Left renal cortex interstitium (tissue), 4 donors: ENCODE measurements at places on chromosomes 3 and 15. TPM values are rescaled to one million over a fixed set of nuclear protein-coding genes. Genes with fewer than 3 reads are reported as not detected.

The NMNAT3 gene
- polyA plus RNA-seq = 8.2 TPM

GRCh38 chr3:3189102-3189727, 9.7 kb upstream of the CRBN start:
- no peak for DNase-seq

DNA sequence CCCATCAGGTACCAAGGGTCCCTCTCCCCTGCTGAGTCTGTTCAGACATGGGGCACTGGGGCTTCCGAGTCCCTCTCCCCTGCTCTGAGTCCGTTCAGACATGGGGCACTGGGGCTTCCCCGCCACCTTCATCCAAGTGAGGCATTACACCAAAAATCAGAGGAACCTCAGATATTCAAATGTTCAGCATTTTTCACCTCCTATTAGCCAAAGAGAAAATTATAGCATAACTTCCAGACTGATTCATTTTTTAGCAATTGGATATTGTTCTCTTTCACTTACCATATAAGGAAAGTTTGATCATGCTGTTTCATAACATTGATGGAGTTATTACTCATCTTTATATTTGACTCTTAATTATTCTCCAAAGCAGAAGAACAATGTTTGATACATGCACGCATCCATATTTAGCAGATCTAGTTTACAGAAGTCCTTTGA, 213.9 kb downstream of the MTHFS start:
- DNase-seq = no peak

DNA sequence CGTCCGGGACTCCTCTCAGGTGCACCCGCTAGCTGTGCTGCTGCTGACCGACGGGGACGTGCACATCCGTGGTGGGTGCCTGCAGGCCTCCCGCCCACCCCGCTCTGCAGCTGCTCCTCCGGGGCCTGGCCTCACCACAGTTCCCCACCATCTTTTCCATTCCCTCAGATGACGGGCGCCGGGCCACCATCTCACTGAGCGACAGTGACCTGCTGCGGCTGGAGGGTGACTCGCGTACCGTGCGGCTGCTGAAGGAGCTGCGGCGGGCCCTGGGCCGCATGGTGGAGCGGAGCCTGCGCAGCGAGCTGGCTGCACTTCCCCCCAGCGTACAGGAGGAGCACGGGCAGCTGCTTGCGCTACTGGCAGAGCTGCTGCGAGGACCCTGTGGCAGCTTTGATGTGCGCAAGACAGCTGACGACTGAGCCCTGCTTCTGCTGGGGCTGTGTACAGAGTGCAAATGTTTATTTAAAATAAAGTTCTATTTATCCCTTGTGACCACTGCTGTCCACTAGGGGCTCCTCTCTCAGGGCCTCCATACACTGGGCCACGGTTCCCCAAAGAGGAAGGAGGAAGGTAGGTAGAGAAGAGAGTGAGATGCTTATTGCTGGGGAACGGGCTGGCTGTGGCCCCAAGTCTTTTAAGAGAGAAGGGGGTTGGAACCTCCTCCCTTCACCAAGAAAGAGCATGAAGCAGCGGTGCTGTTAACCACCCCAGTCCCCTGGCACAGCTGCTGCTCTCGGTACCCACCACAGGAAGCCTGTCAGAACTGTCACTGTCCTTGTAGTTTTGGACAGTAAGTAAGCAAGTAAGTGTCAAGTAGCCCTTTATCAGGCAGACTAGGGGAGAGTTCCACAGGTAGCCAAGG, 47.0 kb downstream of the DHX30 start:
- DNase-seq = no peak

DNA sequence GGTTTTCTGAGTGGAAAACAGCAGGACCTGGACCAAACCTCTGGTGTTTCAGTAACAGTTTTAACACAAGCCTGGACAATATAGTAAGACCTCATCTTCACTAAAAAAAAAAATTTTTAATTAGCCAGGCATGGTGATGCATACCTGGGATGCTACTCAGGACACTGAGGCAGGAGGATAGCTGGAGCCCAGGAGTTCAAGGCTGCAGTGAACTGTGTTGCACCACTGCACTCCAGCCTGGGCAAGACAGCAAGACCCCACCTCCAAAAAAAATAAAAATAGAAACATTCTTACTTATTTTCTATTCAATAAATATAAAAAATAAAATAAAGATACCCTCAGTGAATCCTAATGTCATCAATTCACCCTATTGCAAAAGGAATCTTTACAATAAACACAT, 21.5 kb downstream of the ULK4 start:
- no peak for DNase-seq

The SLC24A5 gene
- polyA plus RNA-seq = 0.30 TPM

GRCh38 chr3:147371771-147372340, 34.5 kb downstream of the ZIC4 start:
- no peak for DNase-seq

- no peak for DNase-seq
Observed at GRCh38 chr15:91308199-91308598, 208.1 kb downstream of the SV2B start.

DNA sequence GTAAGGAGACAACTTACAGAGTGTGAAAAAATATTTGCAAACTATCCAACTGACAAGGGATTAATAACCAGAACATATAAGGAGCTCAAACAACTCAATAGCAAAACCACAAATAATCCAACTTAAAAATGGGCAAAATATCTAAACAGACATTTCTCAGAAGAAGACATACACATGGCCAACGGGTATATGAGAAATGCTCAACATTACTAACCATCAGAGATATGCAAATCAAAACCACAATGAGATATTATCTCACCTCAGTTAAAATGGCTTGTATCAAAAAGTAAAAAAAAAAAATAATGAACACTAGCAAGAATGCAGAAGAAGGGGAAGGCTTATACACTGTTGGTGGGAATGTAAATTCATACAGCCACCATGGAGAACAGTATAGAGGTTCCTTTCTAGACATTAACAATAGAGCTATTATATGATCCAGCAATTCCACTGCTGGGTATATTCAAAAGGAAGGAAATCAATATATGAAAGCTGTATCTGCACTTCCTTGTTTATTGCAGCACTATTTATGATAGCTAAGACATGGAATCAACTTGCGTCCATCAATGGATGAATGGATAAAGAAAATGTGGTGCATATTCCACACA, 998.6 kb downstream of the NAALADL2 start:
- no peak for DNase-seq

- no peak for DNase-seq
Observed at GRCh38 chr3:142566096-142566495, 12.4 kb downstream of the ATR start.

DNA sequence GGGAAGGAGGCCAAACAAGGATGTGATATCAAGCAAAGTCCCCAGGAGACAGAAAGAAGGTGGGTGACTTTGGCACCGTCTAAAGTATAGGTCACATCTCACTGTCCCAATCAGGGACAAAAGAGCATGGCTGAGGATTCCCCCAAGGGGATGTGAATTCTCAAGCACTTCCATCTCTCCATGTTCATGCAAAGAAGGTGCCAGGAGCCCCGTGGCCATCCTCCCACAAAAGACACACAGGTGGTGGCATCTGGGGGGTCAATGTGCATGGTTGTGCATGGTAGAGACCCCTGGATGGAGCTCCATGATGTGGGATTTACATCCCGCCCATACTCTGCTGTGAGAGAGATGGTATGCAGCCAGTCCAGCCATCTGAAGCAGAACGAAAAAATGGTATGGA, 145.7 kb upstream of the CTDSPL start:
- DNase-seq = no peak

- no peak for DNase-seq
Observed at GRCh38 chr3:32423534-32423933, 31.9 kb downstream of the CMTM7 start.

The SLC38A3 gene
- polyA plus RNA-seq = 4.4 TPM

DNA sequence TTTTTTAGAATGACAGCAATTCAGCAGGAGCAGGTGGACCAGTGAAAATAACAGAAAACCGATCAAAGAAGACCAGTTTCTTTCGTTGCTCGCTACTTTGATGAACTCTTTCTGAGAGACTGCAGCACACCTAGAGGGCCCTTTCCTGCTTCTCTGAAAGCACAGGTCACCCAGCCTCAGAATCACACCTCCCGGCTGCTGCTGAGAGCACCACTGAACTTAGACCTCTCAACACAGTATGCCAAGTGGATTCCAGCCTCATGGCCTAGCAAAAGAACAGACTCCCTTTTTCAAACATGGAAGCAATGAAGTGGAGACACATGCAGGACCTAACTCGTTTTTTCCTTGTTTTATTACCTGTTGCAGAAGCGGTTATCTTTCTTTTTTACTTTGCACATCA, 13.9 kb upstream of the APH1B start:
- DNase-seq = no peak

- no peak for DNase-seq
Observed at GRCh38 chr3:79810581-79810980, 42.8 kb upstream of the ROBO1 start.
